Brain pericyte (primary cell): ENCODE measurements at places on chromosomes 6 and 20.

GRCh38 chr20:33539129-33539528, 49.2 kb downstream of the CBFA2T2 start:
- no peak for DNase-seq

DNA sequence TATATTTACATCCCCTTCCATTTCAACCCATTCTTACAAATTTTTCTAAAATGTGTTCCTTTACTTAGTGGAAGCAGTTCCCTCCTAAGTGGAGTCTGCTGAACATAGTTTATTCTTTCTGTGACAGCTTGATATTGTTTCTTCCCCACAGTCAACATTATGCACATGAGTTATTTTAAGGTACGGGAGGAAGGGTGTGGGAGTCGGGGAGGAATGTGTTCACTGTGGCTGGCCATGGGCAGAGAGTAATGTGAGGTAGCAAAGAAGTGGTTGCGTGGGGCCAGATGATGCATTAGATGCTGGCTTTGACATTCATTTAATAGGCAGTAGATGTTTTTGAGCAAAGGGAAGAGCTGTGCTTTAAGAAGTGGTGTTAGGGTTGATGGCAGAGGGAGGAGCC, 98.5 kb downstream of the ARMC2 start:
- no peak for DNase-seq

- no peak for DNase-seq
Measured at GRCh38 chr6:155968921-155969320, 513.3 kb upstream of the NOX3 start.

DNA sequence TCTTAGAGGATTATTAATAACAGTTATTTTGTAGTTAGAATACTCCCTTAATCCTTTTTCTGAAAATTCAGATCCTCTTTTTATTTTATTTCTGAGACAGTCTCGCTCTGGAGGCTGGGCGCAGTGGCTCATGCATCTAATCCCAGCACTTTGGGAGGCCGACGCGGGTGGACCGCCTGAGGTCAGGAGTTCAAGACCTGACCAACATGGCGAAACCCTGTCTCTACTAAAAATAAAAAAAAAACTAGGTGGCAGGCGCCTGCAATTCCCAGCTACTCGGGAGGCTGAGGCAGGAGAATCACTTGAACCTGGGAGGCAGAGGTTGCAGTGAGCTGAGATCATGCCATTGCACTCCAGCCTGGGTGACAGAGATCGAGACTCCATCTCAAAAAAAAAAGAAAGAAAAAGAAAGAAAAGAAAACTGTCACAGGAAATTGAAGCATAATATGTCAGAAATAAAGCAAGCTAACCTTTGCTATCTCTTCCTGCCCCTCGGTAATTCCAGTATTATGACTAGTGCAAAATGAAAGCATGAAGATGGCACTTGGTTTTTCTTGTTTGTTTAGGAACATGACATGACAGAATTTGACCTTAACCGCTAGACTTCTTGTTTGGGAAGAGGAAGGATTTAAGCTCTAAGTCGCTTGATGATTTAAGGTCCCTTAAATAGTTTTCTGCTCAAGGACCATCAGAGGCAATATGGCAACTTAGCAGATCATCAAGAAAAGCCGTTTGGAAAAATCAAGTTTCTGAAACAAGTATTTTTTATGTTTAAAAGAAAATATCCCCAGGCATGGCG, 1.8 kb upstream of the RBM39 start:
- DNase-seq, result no peak

GRCh38 chr6:105781915-105782314, 304.2 kb upstream of the PRDM1 start:
- no peak for DNase-seq

DNA sequence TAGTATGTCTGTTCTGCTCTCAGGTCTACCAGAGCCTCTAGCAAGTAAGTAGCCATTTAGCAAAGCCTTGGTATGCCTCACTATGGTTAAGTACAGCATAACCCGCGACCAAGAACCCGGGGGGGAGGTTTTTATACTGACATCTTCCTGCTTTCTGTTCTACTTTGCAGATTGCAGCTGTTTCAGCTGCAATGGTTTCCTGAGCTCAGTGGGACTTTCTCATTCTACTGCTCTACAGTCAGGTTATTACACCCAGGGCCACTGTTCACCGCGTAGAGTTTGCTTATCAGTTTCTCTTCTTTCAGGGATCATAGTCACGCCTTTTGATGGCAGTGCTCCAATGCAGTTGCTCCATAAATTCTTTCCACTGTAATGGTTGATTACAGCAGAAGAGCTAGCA, 631.3 kb downstream of the TFAP2A start:
- DNase-seq, result no peak

GRCh38 chr20:8151372-8151771, 19.3 kb downstream of the PLCB1 start:
- DNase-seq, result no peak

- no peak for DNase-seq
Measured at GRCh38 chr20:50865591-50865990, 65.6 kb downstream of the ADNP start.

DNA sequence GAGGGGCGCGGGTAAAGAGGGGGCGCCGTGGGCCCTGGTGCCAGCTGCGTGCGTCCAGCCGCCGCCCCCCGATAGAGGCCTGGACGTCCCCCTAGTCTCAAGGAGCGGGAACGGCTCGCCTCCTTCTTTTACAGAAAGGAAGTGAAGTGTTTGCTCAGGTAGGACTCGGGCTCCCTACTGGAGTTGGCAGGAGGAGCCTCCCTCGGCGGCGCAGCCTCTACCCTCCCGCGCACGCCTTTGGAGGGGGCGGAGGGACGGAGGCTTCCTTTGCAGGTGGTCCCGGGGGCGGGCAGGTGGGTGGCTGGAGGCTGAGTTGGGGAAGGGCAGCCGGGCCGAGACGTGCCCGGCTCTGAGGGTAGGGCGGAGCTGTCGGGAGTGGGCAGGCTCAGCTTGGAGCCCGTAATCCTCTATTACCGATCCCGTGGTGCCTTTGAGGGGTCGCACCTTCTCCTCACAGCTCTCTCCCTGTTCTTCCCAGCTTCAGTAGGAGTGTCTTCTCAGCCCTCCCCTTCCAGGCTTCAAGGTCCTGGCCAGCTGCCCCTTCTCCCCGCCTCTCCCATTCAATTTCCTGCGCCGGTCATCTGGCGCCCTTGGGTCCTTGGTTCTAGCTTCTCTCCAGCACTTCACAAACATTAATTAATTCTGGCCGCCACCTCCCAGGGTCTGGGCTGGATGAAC, 728 bp downstream of the ITPR3 start:
- DNase-seq, result no peak

DNA sequence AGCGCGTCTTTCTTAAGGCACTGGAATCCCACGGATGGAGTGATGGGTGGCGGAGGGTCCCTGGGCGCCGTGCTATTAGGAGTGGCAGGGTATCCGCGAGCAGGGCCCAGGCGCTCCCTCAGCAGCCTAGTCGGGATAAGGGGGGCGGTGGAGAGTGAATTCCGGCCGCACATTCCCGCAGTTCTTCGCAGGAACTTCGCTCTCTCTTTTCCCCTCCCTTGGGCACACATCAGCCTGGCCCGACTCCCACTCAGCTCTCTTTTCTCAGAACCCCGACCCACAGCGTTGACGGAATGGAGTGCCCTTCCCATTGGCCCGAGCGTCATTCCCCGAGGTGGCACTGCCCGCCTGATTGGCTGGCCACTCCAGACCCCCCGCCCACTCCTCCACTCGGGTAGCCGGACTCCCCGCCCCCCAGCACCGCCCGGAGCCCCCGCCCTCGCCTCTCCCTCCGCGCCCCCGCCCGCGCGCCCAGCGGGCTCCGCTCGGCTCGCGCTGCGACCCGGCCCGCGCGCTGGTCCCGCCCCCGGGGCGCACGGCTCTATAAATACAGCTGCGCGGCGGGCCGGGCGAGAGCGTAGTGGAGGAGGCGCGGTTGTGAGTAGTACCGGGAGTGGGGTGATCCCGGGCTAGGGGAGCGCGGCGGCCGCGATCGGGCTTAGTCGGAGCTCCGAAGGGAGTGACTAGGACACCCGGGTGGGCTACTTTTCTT, at the start of gene ID4:
ID4 (plus strand) TSS at position 572 of the 712 bp plus-strand sequence. CDS start 385 bp downstream, outside the sequence.
- DNase-seq, result peak; percentile 75

DNA sequence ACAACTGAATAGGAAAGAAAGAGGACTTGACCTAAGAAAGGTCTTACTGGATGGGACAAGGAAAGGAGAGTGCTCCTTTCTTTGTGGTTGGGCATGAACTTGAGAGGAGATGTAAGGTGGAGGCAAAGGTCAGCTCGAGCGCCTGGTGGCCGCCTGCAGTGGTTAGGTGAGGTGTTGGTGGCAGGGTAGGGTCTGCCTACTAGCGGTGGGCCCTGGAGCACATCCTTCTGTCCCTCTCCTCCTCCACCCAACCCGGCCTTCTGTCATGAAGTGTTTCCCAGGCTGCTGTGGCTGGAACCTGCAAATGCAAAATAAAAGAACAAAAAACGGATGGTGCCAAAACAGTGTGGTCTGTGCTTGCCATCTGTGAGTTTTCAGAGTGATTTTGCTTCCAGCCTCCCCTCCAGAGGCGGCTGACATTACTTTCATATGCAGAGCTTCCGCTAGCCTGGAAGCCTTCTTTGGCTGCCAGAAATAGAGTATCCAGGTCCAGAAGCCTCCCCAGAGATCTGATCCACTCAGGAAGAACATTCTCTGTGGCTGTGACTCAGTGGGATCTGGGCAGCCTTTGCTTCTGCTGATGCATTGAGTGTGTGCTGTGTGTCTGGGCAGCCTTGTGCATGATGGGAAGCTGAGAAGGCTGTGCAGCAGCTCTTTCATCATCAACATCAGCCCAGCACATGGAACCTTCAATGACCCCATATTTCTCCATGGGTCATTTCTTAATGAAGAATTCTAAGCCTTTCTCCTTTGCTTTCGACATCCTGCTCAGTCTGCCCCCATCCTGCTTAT, 79.8 kb upstream of the FAM184A start:
- DNase-seq, result no peak

- no peak for DNase-seq
Measured at GRCh38 chr20:44861531-44862006, 23.9 kb upstream of the YWHAB start.

DNA sequence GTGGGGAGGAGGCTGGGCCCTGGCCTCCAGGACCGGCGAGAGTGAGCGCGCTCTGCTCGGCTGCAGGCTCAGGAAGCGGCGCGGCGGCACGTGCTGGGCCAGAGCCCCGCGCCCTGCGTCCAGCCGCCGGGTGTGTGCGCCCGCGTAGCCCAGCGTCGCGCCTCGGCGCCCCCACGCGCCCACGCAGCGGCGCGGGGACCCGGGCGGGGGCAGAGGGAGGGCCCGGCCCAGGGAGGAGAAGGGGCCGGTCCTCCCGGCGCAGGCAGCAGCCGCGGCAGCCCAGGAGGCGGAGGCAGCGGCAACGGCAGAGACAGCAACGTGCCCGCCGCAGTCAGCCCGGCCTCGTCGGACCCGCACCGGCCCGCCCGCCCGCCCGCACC, at the start of gene EYA2:
EYA2 (plus strand) TSS at position 265 of the 380 bp plus-strand sequence. CDS start 95,168 bp downstream, outside the sequence.
- DNase-seq, result no peak

DNA sequence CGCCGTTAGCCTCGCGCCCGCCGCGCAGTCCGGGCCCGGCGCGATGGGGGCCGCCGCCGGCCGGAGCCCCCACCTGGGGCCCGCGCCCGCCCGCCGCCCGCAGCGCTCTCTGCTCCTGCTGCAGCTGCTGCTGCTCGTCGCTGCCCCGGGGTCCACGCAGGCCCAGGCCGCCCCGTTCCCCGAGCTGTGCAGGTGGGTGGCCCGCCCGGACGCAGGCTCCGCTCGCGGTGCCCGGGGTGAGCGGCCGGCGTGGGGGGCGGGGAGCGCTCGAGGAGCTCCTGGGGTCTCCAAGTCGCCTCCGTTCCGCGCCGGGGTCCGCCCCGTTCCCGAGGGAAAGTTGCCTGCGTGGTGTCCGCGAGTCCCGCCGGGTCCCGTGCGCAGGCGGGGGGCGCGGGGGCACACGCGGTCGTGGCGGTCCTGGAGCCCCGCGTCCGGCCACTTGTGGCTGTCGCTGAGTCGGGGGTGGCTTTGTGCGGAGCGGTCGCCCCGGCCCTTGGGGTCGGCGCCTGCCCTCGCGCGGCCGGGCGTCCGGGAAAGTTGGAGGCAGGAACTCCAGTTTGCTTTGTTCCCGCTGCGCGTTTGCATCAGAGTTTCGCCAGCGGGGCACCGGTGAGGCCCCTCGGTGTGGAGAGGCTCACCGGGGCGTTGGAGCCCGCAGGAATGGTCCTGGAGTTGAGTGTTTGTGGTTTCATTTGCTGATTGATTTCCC, 476 bp downstream of the IGF2R start:
- DNase-seq, result no peak

DNA sequence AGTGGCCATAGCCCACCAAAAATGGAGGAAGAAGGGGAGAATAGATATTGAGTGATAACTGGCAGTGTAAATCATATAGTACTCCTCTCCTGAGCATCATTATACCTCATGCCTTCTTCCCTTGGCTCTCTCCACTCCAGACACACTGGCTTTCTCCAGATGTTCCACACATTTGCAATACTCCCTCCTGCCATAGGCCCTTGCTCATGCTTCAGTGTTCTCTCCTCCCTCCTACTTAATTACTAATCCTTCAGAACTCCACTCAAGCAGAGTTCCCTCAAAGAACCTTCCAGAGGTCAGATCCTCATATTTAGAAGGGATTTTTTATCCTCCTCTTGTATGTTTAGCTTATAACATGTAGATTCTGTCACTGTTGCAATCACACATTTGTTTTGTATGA, 279.5 kb upstream of the SUPT3H start:
- DNase-seq, result no peak

DNA sequence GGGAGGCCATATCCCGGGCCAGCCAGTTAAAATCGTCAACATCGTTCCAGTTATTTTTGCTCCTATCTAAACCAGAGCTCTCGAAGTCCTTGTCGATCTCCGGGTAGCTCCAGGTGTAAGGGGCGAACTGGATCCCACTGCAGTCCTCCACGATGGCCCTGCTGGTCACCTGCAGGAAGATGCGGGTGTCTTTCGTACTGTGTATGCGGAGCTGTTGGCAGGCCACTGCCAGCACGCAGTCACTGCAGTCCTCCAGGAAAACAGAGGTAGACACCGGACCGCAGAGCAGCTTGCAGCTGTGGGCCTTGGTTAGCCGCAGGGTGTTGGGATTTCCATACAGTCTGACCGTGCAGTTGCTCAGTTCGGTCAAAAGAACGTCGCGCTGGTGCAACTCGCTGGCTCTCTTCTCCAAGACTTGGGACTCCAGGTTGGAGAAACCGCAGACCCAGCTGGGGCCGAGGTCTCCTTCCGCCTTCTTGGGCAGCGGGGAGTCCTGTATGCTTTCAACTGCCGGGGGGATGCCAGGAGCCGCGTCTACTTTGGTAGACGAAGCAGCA, 742 bp downstream of the TBCC start:
- DNase-seq, result no peak

DNA sequence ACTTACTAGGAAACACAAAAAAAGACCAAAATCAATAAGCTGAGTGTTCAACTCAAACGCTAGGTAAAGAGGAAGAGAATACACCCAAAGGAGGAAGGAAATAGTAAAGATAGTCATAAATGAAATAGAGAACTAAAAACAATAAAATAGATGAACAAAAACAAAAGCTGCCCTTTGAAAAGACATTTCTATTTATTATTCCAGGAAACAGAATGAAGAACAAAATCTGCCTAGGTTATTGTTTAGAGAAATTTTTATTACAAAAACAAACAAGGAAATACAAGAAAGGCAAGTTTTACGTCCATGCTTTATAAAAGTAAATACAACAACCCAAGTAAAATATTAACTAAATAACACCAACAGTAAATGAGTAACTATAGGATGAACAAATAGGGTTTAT, 20.1 kb downstream of the HLA-DMB start:
- DNase-seq, result no peak
